Hippocampal formation (tissue), 2 donors: ENCODE measurements at places on chromosomes 16 and 17.

DNA sequence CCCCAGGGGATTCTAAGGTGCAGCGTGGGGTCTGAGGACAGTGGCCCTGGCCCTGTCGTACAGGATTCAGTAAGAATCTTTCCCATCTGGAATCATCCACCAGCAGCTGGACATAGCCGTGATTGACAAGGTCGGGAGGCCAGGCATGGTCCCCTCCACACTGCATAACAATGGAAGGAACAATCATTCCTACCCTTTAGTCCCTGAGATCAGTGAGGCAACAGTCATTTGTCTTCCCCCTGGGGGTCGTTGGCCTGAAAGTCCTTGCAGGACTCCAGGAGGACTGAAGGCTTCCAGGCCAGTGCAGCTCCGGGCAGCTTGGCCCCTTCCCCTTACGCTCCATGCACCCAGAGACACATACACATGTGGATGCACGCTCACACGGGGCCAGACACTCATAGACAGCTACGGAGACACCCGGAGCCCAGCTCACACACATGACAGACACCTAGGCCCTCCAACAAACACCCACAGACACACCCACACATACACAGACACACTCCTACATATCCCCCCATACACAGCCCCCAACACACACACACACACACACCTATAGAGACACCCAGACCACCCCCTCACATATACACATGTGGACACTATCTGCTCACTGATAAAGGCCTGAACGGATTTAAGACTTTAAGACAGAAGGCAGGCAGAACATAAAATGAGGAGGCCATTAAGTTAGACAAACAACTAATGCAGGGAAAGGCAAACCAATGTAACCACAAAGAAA lies 42.9 kb downstream of the LITAF start:
- DNase-seq: no peak

- no peak for DNase-seq
Observed at GRCh38 chr17:80923211-80924110, 68.2 kb upstream of the CHMP6 start.

- DNase-seq: no peak
Observed at GRCh38 chr16:62583414-62583813, 547.2 kb upstream of the CDH8 start.

- no peak for DNase-seq
Observed at GRCh38 chr16:3256146-3256865, at the start of gene MEFV. MEFV (minus strand) TSS chr16:3256633; CDS start chr16:3256587, 46 bp downstream.

GRCh38 chr16:75599452-75600277 lies 23.4 kb downstream of the ADAT1 start:
- DNase-seq: no peak

GRCh38 chr17:49911719-49912118 lies 57.3 kb upstream of the DLX4 start:
- DNase-seq: no peak

GRCh38 chr17:29114141-29114540 lies 66.1 kb downstream of the MYO18A start:
- no peak for DNase-seq

GRCh38 chr17:63189082-63189481 lies 223.0 kb downstream of the TANC2 start:
- DNase-seq: no peak

GRCh38 chr17:49926886-49927285 lies 42.1 kb upstream of the DLX4 start:
- no peak for DNase-seq

GRCh38 chr17:62162898-62163297 lies 97.8 kb upstream of the MED13 start:
- DNase-seq: no peak

- no peak for DNase-seq
Observed at GRCh38 chr16:50498431-50499155, 49.6 kb upstream of the NKD1 start.

DNA sequence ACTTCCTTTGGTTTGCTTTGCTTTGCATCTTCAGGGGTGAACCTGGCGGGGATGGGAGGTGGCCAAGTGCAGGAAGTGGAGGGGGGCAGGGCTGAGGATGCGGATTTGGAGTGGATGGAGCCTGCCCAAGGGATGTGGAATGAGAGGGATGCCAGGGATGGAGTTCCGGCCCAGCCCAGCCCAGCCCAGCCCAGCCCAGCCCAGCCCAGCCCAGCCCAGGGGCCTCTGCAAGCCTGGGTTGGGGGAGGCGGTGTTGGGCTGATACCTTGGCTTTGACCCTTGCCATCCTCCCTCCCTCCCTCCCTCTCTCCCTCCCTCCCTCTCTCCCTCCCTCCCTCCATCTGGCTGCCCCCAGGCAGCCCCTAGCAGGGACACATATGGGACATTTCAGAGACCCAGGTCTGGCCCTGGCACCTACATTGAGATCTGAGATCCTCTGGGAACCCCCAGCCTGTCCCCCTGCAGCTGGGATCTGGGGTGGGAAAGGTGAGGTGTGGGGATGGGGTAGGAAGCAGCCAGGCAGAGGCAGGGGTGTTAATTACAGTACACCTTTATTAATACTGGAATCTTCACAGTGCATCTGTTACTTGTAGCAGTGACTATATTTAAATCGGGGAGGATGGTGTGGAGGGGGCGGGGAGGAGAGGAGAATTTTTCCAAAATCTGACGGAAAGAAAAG lies 14.5 kb downstream of the IL34 start:
- DNase-seq: no peak
